Activated naive CD4-positive, alpha-beta T cell treated with anti-CD3 and anti-CD28 coated beads, Interleukin-2, amount 50 U/mL, for 72 hours (primary cell): ENCODE measurements at places on chromosomes 4 and X.

DNA sequence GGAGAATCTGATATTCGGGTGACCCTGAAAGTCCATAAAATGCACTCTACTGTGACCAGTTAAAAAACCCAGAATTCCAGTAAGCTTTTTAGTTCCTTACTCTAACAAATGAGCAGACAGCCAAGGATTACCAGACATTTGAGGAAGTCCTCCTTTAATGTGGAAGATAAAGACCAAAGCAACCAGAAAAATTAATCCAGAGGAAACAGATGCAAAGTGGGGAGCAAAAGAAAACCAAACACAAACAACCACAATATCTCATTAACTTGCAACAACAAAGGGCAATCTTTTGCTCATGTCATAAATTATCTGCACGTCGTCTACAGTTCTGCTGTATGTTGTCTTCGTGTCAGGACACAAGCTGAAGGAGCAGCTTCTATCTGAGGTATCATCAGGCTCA lies 164.4 kb downstream of the PJA1 start:
- no peak for DNase-seq

- DNase-seq: no peak
These were observed 111.6 kb upstream of the NKX1-1 start for GRCh38 chr4:1517592-1518411.

- no peak for DNase-seq
These were observed 24.1 kb upstream of the MTM1 start for GRCh38 chrX:150544222-150544787.

GRCh38 chrX:131955099-131955777 lies 67.9 kb upstream of the STK26 start:
- no peak for DNase-seq

- DNase-seq: no peak
These were observed 1.4 kb downstream of the FGF2 start for GRCh38 chr4:122827879-122828601.

DNA sequence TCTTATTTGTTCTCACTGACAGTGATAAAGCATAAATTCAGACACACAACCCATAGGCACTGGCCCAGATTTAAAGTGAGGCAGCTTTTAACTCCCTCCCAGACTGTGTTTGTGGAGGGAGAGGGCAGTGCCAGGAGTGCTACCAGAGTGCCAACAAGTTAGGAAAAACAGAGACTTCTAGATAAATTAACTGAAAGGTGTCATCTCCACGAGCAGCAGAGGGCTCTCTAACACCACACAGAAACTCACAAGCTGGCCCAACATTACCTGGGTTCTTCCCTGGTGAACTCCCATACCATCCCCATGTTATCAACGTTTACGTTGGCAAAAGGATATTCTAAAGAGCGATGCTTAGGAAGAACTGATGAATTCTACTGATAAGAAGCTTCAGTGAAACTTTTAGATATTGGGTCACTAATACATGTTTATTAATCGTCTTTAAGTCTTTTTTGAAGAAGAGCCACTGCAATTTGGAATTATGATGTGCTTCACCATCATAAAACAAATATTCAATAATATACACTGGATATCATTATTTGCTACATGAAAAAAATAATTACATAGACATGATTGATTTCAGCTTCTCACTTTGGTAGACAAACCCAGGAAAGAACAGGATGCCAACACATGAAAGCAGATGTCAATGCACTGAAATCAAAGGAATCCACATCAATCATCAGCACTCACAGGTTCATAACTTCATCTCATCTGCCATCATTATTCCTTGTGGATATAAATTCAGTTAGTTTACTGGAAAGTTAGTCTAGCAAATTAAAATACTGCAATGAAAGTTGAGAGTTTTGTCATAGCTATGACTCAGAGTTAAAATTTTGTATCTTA lies 121.2 kb upstream of the NAP1L5 start:
- no peak for DNase-seq
